Liver (tissue), 10 donors: ENCODE measurements at places on chromosomes 5 and 9. TPM values are rescaled to one million over a fixed set of nuclear protein-coding genes. Genes with fewer than 3 reads are reported as not detected.

NACC2 gene
- 4.8 TPM for polyA plus RNA-seq

YIPF5 gene
- polyA plus RNA-seq, result 21.5 TPM

DNA sequence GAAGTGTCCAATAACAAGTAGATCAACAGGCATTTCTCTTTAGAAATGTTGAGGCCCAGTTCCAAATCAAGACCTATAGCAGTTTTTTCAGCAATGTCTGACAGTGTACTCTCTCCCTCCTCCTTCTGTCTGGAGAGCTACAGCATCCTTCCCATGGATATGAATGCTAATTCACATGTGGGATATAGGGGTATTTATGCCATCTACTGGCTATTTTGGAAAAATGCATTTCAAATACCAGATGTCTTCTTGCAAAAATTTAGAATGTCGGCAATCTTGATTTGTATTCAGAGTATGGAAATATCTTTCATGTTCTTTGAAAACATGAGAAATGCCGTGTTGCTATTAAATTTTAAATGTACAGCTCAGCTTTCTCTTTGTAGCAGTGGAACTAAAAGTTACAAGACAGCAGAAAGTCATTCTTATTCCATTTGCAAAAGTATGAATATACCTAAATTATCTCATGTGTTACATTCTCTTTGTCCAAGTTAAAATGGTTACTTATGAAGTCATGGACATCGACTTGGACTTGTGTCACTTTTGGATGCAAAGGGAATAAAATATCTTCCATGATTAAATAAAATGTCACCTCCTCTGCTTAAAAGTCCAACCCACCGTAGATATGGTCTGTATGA, 647.8 kb downstream of the TAF11L14 start:
- no peak for DNase-seq

DNA sequence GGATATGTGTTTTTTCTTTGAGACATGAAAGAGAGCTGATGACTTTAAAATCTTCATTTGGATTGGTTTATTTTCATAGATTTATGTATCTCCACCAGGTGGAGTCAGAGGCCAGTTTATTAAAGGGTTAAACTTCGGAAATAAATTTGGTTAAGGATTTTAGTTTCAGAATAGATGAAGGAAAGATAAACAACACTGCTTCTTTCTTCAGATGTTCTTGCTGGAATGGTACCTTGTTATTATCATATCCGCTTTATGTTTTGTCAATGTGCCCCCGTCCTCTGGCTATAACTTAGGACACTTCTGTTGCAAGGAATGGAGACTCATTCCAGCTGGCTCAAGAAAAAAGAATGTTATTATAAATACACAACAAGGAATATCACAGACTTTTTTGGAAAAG, 81.2 kb downstream of the ALDH1A1 start:
- DNase-seq, result no peak

GRCh38 chr9:77933019-77933418, 98.6 kb downstream of the GNAQ start:
- DNase-seq, result no peak

TLX3 gene
- polyA plus RNA-seq, result not detected

- DNase-seq, result no peak
These were observed 201.3 kb downstream of the CDK5RAP2 start for GRCh38 chr9:120378680-120379079.

- no peak for DNase-seq
These were observed 7.6 kb upstream of the PPP1R26 start for GRCh38 chr9:135471791-135472640.

DNA sequence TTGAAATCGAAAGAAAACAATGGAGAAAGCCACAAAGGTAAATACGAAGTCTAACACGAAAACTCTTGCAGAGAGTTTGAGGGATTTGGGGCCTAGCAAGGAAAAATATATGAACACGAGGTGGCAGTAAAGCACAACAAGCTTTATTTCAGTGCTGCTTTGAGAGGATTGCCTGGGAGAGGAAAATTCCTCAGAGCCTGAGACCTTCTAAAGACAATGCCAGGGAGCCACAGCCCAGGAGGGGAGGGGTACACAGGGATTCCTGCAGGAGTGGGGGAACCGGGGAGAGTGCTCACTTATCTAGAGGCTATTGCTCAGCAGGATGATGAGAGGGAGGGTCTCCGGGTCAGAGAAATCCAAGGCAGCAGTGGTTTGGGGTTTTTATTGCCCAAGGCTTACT, 134.9 kb upstream of the ADCY2 start:
- no peak for DNase-seq

GRCh38 chr5:157582731-157583620, 7.4 kb upstream of the ADAM19 start:
- no peak for DNase-seq

DNA sequence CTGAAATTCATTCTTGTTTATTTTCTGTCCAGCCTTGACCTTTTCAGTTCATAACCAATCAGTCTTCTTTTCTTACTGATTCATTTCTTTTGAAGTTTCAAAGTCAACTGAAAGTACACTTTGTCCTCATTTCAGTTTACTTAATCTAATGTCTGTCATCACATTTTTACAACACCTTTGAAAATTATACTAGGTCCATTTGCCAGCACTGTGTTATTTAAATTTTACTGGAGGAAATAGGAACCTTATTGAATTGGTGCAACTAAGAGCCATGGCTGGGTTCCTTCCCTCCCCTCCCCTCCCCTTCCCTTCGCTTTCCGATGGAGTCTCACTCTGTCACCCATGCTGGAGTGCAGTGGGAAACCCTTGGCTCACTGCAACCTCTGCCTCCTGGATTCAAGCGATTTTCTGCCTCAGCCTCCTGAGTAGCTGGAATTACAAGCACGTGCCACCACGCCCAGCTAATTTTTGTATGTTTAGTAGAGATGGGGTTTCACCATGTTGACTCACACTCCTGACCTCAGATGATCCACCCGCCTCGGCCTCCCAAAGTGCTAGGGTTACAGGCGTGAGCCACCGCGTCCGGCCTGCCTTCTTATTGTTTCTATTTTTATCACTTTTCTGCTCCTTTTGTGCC, 6.3 kb downstream of the RMI1 start:
- DNase-seq, result no peak

DNA sequence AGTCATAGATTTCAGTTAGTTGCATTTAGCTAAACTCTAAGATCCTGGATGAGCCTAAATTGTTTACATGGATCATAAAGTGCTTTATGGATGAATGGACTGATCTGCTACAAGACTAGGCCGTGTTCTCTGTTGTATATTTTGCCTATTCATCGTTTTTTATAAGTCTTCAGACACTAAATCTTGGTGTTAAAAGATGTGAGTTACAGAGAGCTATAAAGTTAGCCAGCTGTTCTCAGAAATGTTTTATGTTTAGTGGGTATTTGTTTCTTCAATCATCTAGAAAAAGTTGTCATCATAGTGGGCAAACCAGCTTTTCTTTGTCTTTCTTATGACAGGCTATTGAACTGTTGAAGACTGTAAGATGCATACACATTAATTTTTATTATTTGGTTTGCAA, 585.8 kb upstream of the SEMA6A start:
- DNase-seq, result no peak

DNA sequence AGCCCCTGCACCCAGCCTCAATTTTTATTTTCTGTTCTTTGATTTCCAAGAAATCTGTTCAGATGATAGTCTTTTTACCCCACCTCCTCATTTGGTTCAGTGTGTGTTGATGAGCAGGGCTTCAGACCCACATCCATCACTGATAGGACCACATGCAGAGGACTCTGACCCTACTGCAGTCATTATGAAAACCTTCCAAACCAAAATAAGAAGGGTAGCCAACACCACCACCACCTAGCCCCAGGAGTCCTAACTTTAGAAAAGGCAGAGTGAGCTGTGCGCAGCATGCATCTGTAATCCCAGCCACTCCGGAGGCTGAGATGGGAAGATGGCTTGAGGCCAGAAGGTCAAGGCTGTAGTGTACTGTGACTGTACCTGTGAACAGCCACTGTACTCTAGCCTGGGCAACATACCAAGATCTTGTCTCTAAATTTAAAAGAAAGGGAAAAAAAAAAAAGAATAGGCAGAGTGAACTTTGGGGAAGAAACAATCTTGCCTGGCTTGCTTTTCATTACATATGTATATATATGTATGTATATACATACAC, 13.0 kb downstream of the CDKN2AIPNL start:
- no peak for DNase-seq

DNA sequence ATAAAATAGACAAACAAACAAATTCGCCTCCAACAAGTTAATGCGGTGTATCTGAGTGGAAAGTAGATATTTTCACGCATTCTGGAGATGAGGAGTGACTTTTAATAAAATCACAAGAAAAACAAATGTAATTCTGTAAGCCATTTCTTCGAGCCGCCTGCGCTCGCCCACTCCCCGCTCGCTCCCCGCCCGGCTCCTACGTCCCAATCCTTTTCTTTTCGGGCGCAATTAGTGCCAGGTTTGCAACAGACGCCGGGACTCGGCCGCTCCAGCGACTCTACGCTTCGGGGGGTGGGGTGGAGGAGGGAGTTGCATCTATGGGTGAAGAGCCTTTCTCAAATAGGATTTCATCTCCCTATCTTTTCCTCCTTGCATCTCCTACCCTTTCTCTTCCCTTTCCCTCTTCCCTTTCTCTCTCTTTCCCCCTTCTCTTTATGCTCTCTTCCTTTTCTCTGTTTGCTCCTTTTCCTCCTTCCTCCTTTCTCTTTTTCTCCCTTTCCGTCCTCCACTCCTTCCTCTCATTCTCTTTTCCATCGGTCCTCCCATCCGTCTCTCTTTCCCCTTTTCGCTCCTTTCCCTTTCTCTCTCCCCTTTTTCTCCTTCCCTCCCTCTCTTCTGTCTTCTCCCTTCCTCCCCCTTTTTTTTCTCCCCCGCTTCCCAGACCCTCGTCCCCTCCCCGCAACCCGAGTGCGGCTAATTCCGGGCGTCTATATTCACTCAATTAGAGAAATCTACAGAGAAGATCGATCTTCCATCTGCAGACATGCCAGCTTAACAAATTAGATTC, 6.1 kb upstream of the OTP start:
- DNase-seq, result no peak

OR13C5 gene
- polyA plus RNA-seq, result not detected

GRCh38 chr5:73823508-73823925, 197.5 kb downstream of the ARHGEF28 start:
- DNase-seq, result no peak

AJM1 gene
- 0.61 TPM for polyA plus RNA-seq

SLC30A5 gene
- 23.5 TPM for polyA plus RNA-seq

SPINK13 gene
- polyA plus RNA-seq, result not detected

DNA sequence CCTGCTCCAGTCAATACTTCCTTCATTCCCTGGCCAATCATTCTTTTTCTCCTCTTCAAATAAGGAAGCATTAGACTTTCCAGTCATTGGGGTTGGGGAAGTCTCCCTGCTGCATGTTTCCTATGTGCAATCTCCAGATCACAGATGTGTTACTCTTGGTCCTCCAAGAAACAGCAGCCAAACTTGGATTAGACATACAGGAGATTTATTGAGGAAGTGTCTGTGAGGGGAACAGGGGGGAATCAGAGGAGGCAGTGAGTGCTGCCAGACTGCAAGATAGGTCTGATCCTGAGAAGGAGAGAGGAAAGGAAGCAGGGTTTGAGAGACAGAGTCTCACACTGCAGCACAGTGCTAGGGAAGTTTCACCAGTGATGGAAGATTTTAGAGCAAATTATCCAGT, 40.6 kb upstream of the SLIT3 start:
- DNase-seq, result no peak

CCDC192 gene
- not detected for polyA plus RNA-seq

SLC6A3 gene
- polyA plus RNA-seq, result not detected

CER1 gene
- not detected for polyA plus RNA-seq

GRCh38 chr9:124576751-124577150, 69.6 kb upstream of the NR5A1 start:
- DNase-seq, result no peak

- DNase-seq, result no peak
These were observed 180.2 kb downstream of the FBXL17 start for GRCh38 chr5:108201721-108202120.

GRCh38 chr5:131324303-131324702, 60.5 kb downstream of the CDC42SE2 start:
- DNase-seq, result no peak

CAVIN4 gene
- 0.05 TPM for polyA plus RNA-seq

STK32A gene
- polyA plus RNA-seq, result 0.09 TPM

DNA sequence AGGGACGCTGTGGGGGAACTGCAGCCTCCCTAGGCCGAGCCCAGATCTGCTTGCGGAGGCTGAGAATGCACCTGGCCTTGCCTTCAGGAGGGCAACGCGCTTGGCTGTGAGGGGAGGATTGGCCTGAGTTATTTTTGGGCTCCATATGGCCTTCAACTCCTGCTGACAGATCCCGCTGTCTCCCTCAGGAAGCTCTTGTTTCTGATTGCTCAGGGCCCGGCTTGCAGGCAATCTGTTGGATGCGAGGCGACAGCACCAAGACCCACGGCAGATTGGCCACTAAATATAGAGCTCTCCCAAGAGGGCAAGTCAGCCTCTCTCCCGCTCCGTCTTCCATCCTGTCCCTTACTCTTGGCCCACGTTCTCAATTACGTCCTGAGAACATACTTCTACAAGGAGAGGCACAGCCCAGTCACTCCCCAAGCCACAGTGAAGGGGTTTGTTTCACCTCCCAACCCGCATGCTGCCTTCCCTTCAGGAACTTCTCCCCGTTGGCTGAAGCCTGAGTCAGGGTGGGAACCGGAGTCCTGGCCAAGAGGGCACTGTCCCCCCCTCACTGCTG, 53.6 kb downstream of the RASGEF1C start:
- peak; percentile 28 for DNase-seq

CCL28 gene
- polyA plus RNA-seq, result 0.61 TPM

- no peak for DNase-seq
These were observed 443.1 kb downstream of the ZNF608 start for GRCh38 chr5:124303366-124303765.

FBLL1 gene
- polyA plus RNA-seq, result 0.05 TPM

DNA sequence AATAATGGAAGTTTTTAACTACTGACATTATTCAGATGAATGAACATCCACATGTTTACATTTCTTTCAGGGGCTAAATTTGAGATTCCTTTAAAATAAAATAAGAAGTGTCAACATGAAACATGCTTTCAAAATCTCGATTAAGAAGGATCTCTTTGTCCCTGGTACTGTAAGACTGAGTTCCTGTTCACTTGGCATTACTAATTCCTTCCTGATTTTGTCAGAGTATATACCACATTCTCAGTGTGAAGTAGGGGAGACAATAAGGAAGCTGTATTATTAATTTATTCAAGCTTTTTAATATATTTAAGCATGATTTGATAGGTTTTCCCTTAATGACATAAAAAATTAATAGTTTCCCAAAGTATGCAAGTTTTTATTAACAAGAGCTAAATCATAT, 81.5 kb upstream of the GRHPR start:
- no peak for DNase-seq

DNA sequence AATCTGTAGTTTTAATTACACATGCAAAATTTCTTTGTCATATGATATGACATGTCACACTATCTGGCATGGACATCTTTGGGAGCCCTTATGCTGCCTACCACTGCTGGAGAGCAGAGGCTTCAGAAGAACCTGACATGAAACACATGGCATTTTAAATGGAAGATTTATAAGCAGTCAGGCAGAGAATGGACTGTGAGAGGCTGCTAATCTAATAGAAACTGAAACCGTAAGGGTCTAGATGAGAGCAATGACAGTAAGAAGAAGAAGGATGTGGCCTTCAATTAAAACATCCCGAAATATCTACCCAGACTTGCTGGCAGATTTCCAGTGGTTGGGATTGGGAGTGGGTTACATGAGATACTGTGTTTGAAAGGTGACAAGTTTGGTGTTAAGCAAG, 149.8 kb downstream of the MACIR start:
- no peak for DNase-seq

TRIM36 gene
- polyA plus RNA-seq, result 0.16 TPM

HMCN2 gene
- polyA plus RNA-seq, result 0.24 TPM

- no peak for DNase-seq
These were observed 105.0 kb upstream of the ALDH1B1 start for GRCh38 chr9:38287420-38287985.

GRCh38 chr5:9207817-9208418, 338.0 kb downstream of the SEMA5A start:
- DNase-seq, result no peak

GRCh38 chr5:172502969-172503368, 48.6 kb upstream of the SH3PXD2B start:
- DNase-seq, result peak; percentile 19
